Natural killer cell treated with Interleukin-12 subunit alpha and Interleukin-12 subunit beta and Interleukin-15 and Interleukin-18, amount 100 ng/mL, for 72 hours (primary cell): ENCODE measurements at places on chromosomes 4 and X. TPM values are rescaled to one million over a fixed set of nuclear protein-coding genes. Genes with fewer than 3 reads are reported as not detected.

Gene BEX2
- total RNA-seq: 2.3 TPM

Gene CHRNA9
- not detected for total RNA-seq

Gene LIMCH1
- not detected for total RNA-seq

Gene BMP2K
- total RNA-seq: 7.9 TPM

Gene AFM
- total RNA-seq: not detected

Gene ELOVL6
- total RNA-seq: 20.2 TPM

Gene UNC5C
- not detected for total RNA-seq

Gene SNCA
- 6.2 TPM for total RNA-seq

Gene MAGEA1
- not detected for total RNA-seq

Gene PPARGC1A
- total RNA-seq: not detected

Gene YIPF6
- 27.2 TPM for total RNA-seq
